Osteoblast (primary cell): ENCODE measurements at places on chromosomes 13 and 19. TPM values are rescaled to one million over a fixed set of nuclear protein-coding genes. Genes with fewer than 3 reads are reported as not detected.

GRCh38 chr19:35904311-35905068, 2.2 kb downstream of the HCST start:
- peak; percentile 35 for DNase-seq

GRCh38 chr19:11192957-11193939, 4.1 kb downstream of the KANK2 start:
- no peak for DNase-seq

DNA sequence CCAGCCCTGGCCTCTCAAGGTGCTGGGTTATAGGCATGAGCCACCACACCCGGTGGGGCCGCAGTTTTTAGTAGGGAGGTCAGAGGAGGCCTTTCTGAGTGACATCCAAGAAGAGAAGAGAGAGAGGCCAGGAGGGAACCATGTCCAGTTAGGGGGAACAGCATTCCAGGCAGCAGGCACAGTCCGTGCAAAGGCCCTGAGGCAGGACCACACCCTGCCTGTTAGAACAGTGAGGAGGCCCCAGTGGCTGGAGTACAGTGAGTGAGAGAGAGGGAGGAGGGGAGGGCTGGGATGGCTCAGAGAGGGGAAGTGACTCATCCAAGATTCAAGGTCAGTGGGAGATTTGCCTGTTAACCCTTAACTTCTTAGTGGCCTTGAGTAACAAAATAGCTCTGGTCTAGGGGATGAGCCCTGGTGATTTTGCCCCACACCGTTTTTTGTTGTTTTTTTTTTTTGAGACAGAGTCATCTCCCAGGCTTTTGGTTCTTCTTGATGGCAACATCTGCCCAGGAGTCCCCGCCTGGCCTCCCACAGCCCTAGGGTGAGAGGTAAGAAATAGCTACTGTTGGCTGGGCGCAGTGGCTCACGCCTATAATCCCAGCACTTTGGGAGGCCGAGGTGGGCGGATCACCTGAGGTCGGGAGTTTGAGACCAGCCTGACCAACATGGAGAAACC, 2.7 kb upstream of the PLIN3 start:
- DNase-seq: peak; percentile 95

GRCh38 chr19:41427647-41428480, 690 bp upstream of the B3GNT8 start:
- peak; percentile 87 for DNase-seq

LATS2 gene
- 22.1 and 24.2 TPM in 2 replicates for total RNA-seq

GRCh38 chr19:29685326-29685725, 20.1 kb downstream of the PLEKHF1 start:
- DNase-seq: peak; percentile 81
